Activated B cell treated with CpG ODN at 0.5 μM for 24 hours (primary cell): ENCODE measurements at places on chromosomes 13 and 19. TPM values are rescaled to one million over a fixed set of nuclear protein-coding genes. Genes with fewer than 3 reads are reported as not detected.

- H3K36me3 ChIP-seq, result no peaks in the 10 kb centered on the region
- H3K4me1 ChIP-seq, result no peaks in the 10 kb centered on the region
- H3K27me3 ChIP-seq, result no peaks in the 10 kb centered on the region
- H3K4me3 ChIP-seq, result no peak overlapping the region
- no peak for DNase-seq
These were observed 343.1 kb downstream of the TEX29 start for GRCh38 chr13:111663505-111663904.

GRCh38 chr19:39805104-39805503, 26.4 kb downstream of the LEUTX start:
- no peaks in the 10 kb centered on the region for H3K4me1 ChIP-seq
- H3K36me3 ChIP-seq, result no peaks in the 10 kb centered on the region
- no peak overlapping the region for H3K27ac ChIP-seq
- peaks cover 21% of the 10 kb centered on the region for H3K27me3 ChIP-seq
- H3K4me3 ChIP-seq, result no peak overlapping the region

GRCh38 chr19:54795758-54796157, 7.7 kb upstream of the KIR2DL4 start:
- peaks cover 16% of the 10 kb centered on the region for H3K4me1 ChIP-seq
- DNase-seq, result no peak
- H3K27ac ChIP-seq, result no peak overlapping the region
- H3K27me3 ChIP-seq, result peaks cover 7% of the 10 kb centered on the region
- no peak overlapping the region for H3K4me3 ChIP-seq

The RNF17 gene
- total RNA-seq, result not detected in 2 replicates

The NLRP5 gene
- not detected in 2 replicates for total RNA-seq

The ZBTB32 gene
- 16.4 and 21.4 TPM in 2 replicates for total RNA-seq
